ENCODE measurements at places on chromosomes 1 and 21.
A peak's percentile ranks its signal among the peaks of the same experiment; 100 is the strongest.

DNA sequence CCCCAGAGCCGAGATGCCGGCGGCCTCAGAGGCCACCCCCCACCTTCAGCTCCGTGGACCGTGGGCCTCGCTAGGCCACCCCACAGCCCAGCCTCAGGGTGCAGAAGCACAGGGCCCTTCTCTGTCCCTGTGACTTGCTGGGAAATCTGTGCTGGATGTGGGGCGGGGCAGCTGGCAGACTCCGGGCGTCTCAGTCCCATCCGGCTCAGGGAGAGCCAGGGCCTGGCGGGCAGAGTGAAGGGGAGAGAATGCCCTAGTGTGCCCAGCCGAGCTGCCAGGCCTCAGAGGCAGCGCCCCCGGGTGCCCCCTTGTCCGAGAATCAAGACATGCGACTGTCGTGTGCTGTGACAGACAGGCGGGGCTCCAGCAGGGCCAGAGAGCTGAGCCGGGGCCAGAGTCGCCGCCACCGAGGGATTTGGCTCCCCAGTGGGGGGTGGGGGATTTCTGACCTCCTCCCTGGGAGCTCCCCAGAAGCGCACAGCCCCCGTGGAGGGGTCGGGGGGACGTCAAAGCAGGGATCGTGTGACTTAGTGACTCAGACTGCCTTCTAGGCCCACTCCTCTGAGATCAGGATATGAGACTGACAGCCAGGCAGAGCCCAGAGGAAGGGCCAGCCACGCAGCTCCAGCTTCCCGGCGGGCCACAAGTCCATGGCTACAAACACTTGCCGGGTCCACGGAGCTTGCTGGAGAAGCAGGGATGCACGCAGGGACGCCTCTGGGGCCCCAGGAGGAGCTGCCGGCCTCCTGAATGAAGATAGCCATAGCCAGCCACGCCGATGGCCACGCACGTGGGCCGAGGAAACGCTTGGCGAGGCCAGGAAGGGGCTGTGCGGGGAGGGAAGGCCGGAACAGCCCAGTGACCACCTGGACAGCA is 11.9 kb downstream of the COL6A1 start:
- peak; percentile 49 for DNase-seq

GRCh38 chr1:204652497-204652896 is 33.0 kb downstream of the LRRN2 start:
- DNase-seq = no peak

- DNase-seq = no peak
Measured at GRCh38 chr1:42767510-42768000, 506 bp downstream of the C1orf50 start.

DNA sequence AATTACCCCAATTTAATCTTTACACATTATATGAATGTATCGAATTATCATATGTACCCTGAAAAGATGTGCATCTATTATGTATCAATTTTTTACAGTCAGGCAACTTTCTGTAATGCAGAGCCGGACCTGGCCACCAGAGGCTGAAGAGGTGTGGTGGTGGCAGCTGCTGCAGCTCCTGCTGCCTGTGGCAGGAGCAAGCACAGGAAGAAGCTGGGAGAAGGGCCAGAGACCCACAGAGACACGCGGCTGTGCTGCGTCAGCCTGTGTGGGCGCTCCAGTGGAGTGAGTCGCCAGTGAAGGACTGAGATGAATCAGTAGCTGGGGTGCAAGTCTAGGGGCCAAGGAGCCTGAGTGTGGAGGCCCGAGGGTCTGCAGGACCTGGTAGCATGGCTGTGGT is 74.3 kb upstream of the COG2 start:
- peak; percentile 46 for DNase-seq
